ENCODE measurements at places on chromosomes 1 and 21.

DNA sequence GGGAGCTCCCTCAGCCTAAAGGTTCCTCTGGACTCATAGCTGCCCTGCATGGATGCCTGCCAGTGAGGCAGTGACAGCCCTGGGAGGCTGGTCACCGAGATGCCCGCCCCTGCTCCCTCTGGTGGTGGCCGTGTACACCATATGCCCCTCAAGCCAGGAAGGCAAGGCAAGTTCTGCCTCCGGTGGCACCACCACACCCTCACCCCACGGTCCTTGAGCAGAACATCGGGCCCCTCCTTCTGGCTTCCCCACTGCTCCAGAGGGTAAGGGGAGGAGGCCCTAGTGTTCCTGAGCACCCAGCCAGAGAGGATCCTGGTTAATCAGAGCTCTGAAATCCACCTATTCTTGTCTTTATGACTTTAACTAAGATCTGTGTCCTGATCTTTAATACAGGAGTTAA is 1.5 kb upstream of the S100A14 start:
- peak; percentile 31 for DNase-seq

DNA sequence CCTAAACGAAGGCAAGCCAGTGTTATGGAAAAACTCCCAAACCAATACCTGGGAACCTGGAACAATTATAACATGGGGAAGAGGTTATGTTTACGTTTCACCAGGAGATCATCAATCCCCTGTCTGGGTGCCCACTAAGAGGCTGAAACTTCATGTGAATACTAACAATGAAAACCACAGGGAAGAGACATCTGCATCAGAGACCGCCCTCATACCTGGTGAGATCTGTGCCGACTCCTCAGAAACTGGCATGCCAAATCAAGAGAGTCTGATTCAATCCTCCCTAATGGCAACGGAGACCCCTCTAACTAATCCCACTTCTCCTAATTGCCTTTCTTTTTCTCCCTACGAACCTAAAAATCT is 163.2 kb downstream of the IER5 start:
- DNase-seq = no peak

- no peak for DNase-seq
Measured at GRCh38 chr21:42188663-42189062, 30.3 kb upstream of the ABCG1 start.

- no peak for DNase-seq
Measured at GRCh38 chr1:2378441-2378851, 12.9 kb downstream of the MORN1 start.

GRCh38 chr21:44414291-44415072 is 40.8 kb upstream of the LRRC3 start:
- DNase-seq = no peak

DNA sequence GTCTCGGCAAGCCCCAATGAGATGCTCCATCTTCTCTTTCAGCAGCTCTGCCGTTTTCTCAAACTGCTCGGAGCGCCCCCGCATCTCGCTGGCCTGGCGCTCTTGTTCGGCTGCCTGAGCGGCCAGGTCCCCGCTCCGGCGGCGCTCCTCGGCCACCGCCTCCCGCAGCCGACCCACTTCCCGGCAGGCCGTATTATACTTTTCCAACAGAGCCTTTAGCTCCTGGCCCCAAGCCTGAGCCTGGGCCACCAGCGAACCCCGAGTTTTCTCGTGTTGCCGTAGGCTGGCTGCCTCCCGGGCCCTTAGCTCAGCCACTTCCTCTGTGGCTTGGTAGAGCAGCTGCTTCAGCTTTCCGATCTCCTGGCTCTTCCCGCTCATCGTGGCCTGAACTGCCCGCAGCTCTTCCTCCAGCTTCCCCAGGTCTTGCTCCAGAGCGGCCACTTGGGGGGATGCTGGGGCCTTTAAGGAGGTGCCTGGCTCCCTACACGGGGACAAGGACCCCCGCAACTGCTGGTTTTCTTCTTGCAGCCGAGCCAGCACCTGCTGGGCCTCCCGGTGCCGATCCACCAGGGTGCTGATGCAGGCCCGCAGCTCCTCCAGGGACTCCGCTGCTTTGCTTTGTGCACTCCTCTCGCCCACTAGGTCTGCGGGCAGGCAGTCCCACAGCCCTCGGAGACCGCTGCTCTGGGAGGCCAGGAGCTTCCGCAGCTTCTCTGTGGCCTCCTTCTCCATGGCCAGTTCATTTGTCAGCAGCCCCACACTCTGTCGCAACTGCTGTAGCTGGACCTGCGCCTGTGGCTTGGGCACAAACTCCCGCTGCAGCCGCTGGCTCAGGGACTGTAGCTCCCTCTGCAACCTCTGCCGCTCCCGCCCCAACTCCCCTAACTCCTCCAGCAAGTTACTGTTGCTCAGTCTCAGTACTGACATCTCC is 13.4 kb upstream of the PIAS3 start:
- DNase-seq = no peak

DNA sequence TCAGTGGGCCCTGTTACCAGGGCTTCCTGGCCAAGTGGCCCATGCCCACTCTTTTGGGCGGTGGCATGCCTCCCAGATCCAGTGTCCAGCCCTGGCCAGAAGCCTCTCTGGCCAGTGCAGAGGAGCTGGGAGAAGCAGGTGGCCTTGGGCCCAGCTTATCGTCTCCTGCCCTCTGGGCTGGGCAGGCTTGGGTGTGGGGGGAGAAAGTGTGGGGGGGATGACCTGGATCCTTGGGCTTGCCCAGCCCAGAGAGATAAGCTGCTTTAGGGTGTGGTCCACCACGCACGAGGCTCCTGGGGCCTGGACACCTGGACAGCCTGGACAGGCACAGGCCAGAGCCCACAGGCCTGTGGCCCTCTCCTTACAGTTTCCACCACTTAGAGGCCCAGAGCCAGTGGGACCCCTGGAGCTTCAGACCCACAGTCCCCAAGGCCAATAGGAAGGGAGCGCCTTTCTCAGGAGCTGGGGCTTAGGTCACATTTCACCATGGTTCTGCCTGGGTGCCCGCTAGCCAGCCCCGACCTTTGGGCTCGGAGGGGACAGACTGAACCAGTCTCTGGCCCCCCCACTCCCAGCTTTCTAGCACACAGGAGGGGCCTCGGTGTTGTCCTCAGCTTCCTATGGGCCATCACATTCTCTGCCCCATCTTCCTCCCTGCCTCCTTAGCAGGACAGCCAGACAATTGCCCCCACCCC is 1.8 kb downstream of the ESPN start:
- DNase-seq = no peak

DNA sequence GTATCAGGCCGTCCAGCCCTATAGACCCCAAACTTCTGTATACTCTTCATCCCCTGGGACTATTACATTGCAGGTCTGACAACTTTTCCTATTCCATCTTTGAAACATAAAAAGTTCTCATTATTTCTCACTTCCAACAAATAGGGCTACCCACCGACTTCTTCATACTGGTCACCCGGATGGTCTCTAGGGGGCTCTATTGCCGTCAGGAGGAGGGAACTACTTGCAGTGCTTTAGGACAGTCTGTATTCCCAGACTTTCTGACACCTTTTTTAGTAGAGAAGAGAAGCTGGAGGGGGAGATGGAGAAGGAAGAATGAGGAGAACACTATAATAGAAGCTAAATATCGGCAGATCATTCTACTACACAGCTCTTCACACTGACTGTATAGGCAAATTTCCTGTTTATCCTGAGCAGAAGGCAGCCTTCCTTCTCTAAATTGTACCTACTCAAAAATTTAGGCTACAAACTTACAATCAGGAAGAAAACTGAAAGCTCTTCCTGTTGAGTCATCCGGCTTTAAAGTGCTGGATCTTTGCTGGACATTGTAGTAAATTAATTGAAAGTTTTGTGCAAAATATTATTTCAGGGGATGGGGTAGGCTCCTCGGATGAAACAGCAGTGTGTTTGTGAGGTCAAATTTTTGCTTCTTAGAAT is 54.6 kb downstream of the CDC7 start:
- DNase-seq = no peak

DNA sequence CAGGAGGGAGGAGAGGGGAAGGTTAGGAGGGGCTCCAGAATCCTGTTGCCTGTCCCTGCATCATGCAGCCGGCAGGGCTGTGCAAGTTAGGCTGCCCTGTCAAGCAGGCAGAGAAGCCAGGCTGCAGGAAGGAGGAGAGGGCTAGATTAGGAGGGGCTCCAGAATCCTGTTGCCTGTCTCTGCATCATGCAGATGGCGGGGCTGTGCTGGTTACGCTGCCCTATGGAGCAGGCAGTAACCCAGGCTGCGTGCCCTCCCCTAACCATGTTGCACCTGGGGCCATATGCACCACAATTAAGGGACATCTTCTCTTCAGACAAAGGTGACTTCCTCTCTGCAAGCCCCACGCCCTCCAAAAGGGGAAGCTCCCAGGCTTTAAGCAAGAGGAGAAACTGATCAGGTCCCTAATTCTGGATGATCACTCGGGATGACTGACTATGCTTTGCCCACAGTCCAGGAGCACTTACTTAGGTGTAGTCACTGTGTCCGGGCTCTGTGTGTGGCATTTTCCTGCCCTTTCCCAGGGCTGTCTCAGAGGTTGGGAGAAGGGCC is 457.4 kb downstream of the SETD4 start:
- DNase-seq = no peak

DNA sequence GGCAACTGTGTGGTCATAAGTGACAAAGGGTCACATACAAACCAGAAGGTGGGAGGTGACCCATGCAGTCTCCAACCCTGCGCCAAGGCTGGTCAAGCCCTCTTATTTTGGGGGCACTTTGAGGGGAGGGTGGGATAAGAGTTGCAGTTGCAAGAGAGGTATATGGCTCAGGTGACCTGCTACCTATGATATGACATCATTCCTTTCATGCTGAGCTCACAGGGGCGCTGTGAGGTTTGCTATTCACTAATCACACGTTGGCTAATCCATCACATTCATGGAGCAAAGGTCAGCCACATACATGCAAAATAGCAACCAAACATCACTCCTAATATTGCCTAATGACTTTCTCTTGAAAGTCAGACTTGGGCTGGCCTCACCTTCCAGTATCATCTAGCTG is 72.0 kb upstream of the PAXBP1 start:
- no peak for DNase-seq

DNA sequence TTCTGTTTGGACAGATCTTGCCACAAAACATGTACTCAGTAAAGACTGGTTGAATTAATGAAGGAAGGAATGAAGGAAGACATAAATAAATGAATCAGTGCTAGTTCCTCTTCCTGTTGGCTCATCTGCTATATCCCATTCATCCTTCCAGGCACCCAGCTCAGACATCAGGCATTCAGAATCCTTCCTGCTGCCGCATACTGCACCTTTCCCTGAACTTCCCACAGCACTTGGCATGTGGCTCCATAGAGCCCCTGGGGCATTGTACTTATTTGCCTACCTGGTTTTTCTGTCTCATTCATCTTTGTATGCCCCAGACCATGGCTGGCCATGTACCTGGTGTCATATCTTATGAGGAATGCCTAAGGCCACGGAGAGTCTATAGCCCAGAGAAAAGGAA is 34.4 kb upstream of the ZNF648 start:
- DNase-seq = no peak

DNA sequence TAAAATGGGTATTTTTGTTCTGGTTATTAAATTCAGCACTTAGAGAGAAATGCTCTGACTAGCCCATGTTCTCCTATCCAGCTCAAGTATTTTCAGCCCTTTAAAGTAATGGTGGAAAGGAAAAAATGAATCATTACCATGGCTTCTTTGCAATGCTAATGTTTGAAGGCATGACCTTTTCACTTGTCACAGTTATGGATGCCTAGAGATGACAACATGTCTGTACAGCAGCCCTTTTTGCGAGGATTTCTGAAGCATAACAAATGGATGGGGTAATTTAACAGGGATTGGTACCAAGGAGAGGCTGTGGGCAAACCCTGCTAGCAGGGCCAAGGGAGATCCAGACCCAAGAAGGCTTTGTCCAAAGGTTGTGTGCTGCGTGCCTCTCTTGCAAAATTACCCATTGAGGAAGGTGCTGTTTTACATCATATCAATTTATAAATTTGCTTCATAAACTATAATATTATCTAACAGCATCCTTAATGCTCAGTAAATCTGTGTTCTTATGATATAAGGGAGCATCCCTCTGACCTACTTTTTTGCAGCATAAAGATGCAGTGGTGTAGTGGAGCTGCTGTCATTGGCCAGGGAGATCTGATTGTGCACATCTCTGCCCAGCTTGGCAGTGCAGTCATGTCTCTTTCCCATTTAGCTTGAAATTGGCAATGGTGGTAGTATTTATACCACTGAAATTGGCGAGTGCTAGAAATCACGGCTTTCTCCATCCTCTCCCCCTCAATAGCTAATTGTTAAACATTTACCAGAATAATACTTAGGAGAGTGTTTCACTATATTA is 327.1 kb downstream of the PCP4 start:
- no peak for DNase-seq

GRCh38 chr1:28172713-28173150 is 3.8 kb downstream of the PTAFR start:
- DNase-seq = no peak

- no peak for DNase-seq
Measured at GRCh38 chr1:154193821-154194220, 1.9 kb upstream of the TPM3 start.

- peak; percentile 38 for DNase-seq
Measured at GRCh38 chr1:9289711-9290485, 2.8 kb upstream of the SPSB1 start.

GRCh38 chr1:26874896-26875295 is 11.9 kb downstream of the SFN start:
- no peak for DNase-seq

DNA sequence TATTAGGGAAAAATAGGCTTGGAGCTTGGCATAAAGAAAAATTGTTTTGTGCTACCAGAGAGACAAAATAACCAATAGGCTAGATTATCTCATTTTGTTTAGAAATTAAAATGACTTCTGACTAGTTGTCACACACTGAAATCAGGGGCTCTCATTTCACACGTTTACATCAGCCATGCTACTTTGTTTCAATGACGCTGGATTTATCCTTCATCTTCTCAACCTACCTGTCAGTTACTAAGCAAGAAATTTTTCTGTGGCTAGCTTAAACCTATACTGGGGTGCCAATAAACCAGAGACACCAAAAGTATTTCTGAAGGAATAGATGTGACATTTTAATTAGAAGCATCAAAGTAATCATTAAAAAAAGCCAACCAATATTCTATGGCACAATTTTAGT is 518.1 kb upstream of the NR5A2 start:
- no peak for DNase-seq

GRCh38 chr1:158116311-158117167 is 64.2 kb upstream of the CD1D start:
- DNase-seq = no peak

DNA sequence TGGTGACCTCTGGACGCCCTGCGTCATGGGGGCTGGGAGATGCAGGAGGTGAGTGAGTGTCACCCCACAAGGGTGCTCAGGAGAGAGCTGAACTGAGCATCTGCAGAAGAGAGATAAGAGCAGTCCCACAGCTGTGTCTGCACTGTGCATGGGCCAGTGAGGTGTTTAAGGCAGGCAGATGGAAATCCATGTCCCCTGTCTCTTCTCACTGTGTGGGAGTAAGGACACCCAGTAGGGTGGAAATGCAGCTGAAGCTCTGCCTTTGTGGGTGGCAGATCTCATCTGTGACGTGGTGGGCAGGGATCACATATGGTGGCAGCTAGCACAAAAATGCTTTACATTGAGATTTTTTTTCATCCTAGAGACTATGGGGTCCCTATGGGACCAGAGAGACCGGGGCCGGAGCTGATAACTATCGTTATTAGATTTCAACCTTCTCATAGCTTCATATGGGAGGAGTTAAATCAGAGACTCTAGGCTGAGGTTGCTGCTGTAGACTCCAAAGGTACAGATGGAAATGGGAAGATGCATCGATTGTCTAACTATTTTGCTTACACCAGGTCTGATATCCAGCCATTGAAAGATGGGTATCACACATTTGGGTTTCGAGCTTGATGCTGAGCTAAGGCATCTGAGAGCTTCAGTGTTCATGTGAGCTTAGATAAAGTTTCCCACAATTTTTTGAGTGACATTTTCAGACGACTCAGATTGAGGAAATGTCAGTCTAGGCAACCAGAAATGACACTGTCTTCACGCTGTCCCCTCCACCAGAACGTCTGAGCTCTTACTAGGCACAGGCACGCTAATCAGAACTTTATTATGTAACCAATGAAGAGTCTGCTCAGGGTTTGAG is 65.3 kb upstream of the PSEN2 start:
- DNase-seq = no peak

Data from T1000 (cell line).